Putamen (tissue), 1 donor: ENCODE measurements at places on chromosomes 12 and 14.
A peak's percentile ranks its signal among the peaks of the same experiment; 100 is the strongest.

DNA sequence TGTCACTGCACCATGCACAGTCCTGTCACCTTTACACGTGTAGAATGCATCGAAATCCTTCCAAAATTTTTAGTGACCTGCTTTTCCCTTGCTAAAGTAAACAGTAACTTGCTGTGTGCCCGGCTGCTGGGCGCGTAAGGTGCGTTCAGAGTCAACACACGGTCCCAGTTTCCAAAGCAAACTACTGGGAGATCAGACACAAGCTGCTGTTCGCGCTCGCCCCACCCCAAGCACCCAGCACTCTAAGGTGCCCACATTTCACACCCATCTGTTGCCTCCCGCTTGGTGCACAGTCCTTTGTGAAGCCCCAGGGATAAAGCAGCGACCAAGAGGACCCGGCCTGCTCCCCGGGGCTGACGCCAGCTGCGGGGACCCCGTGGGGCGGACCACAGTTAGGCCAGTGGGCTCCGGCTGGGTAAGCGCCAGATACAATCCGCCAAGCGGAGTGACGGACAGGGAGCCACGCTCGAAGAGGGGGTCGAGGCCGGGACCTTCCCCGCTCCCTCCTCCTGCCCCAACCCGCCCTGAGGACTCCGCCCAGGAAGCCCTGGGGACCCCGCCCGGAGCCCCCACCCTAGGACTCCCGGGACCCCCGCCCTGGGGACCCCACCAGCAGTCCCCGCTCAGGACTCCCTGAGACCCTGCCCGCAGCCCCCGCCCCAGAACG is 633 bp downstream of the STX2 start:
- DNase-seq: peak; percentile 20

- DNase-seq: no peak
Observed at GRCh38 chr14:72308967-72309485, 376.8 kb downstream of the RGS6 start.

GRCh38 chr12:132470397-132470796 is 19.6 kb upstream of the FBRSL1 start:
- DNase-seq: no peak

DNA sequence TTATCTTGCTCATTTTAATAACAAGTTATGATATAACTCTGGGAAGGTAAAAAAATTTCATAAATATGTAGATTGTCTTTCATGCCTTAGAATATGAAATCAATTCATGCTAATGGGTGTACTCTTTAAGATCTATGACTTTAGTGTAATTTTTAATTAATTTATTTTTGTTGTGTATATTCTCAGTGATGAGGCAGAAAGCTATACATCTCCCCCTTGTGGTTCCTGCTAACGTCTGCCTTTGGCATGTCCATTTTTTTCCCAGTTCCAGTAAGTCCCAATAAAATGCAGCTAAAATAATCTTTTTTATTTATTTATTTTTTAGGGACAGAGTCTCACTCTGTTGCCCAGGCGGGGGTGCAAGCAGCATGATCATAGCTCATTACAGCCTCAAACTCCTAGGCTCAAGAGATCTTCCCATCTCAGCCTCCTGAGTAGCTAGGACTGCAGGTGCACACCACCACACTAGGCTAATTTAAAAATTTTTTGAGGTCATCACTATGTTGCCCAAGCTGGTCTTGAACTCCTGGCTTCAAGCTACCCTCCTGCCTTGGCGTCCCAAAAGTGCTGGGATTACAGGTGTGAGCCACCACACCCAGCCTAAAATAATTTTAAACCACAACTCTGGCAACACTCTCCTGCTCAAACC is 3.3 kb upstream of the CHURC1 start:
- DNase-seq: no peak

GRCh38 chr12:113918306-113918705 is 47.8 kb downstream of the RBM19 start:
- DNase-seq: no peak

GRCh38 chr12:120847392-120847791 is 56.8 kb downstream of the SPPL3 start:
- DNase-seq: no peak

- DNase-seq: no peak
Observed at GRCh38 chr12:100345020-100345767, 11.7 kb upstream of the SLC17A8 start.

GRCh38 chr12:12551115-12551514 is 11.5 kb downstream of the DUSP16 start:
- no peak for DNase-seq

- DNase-seq: no peak
Observed at GRCh38 chr12:54337280-54337842, 12.4 kb downstream of the COPZ1 start.

GRCh38 chr12:65389436-65389835 is 111.0 kb downstream of the MSRB3 start:
- no peak for DNase-seq

DNA sequence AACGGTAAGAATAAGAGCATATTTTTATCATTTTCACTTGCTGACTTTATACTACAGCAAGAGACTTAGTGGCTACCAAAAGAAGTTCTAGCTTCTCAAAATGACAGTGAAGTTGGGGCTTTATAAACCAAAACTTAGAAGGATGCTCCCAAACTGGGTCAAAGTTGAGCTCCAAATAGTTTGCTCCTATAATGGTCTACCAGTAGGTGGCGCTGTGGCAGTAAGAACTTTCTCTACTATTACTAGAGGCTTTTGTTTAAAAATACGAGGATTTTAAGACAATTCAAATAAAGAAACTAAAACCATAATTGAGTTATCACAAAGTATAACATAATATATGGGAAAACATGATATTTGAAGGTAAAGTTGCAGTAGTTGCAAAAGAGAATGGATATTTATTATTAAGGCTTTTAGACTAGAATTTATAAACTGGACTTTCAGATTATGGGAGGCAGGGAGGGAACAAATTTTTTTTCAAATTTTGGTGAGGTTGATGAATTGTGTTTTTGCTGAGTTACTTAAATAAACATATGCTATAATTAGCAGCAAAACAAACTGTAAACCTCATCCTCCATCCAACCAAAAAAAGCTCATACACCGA is 75.0 kb downstream of the TGFB3 start:
- peak; percentile 61 for DNase-seq

GRCh38 chr14:75628816-75629215 is 31.9 kb downstream of the ERG28 start:
- no peak for DNase-seq

DNA sequence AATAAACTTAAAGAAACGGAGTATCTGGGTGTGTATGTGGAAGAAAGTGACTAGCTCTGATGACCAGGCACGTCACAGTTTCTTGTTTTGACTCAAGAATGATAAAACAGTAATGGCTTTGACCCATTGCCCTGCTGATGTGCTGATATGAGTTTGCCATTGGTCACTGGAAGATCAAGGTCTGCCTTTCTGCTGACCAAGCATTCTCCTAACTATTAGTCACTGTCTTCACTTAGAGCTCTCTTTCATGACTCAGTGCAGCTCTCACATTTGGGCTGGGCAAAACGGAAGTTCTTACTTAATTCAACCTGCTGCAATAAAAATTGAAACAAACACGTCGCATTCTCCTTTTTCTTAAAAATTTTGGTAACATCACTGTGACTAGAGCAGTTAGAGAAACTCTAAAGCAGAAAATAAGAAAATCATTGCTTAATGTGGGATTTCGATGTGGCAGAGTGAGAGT is 366.7 kb downstream of the BTG1 start:
- no peak for DNase-seq

DNA sequence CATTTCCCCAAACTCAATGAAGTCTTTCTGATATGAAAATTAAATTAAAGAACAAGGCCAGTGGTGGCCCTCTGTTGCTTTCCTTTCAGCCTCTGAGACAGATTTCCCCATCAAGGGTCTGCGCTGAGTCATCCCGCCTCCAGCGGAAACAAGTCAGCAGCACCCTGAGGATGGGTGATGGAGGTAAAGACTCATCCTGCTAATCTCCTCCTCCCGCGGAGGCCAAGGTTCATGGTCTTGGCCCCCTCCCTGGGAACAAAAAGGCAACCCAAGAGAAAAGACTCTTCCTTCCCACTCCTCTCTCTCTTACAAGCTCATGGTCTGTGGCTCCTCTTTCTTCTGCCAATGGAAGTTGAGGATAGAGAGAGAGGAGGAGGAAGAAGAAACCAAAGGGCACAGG is 9.0 kb upstream of the NUMB start:
- no peak for DNase-seq

- peak; percentile 28 for DNase-seq
Observed at GRCh38 chr14:105168979-105169507, 467 bp upstream of the JAG2 start.

DNA sequence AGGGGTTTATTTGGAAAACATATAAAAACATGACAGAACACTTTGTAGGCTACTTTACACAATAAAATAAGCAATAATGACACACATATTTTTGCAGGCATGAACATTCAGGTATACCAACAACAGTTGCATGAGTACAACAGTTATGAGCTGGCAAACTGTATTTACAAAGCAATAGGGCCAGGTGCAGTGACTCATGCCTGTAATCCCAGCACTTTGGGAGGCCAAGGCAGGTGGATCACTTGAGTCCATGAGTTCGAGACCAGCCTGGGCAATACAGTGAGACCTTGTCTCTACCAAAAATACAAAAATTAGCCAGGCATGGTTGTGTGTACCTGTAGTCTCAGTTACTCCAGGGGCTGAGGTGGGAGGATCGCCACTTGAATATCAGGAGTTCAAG is 101.1 kb downstream of the BMP4 start:
- no peak for DNase-seq

DNA sequence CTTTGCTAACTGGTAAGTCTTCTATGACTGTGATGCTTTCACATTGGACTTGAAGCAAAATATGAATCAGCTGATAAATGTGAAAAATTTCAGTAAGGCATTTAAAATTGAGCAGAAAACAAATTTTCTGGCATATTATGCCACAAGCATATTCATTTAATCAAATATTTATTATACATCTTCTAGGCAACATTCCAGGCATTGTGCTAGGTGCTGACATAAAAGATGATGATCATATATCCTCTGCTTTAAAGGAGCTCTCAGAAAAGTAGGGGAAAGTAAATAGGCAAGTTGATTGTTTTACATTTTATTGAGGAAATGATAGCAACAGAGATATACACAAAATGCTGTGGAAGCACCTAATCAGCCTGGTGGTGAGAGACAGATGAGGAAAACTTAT is 248.9 kb downstream of the SLC16A7 start:
- DNase-seq: no peak

- no peak for DNase-seq
Observed at GRCh38 chr12:100027671-100028070, 42.9 kb upstream of the ANKS1B start.

DNA sequence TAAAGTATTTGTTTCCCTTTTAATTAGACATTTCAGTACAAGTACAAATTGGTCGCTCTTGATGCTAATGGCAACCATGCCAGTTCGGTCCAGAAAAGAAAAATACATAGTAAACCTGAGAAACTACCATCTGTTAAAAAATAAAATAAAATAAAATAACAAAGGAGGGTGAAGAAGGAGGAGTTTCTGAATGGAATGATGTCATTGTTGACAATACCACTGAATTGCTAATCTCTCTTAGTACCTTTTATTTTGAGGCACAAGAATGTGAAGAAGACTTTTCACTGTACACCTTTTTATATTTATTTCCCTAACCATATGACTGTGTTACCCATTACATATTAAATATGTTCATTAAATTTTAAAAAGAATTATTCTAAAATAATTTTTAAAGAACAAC is 19.5 kb downstream of the SPX start:
- no peak for DNase-seq

DNA sequence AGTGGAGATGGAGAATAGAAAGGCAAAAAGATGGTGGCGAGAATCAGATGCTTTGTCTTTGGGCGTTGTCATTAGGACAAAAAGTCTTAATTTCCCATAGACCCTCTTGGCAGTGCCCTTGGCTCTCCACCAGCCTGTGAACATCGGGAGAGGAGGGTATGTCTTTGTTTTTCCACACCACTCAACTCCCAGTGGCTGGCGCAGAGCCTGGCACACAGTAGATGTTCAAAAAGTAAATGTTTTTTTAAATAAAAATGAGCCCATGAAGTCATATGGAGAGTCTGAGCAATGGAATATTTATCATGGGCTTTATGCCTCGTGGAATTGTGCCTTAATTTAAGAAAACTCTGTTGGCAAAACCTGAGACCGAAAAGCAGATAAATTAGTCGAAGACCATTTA is 90.4 kb downstream of the SRGAP1 start:
- DNase-seq: no peak

- no peak for DNase-seq
Observed at GRCh38 chr14:80923368-80923767, 18.2 kb downstream of the CEP128 start.

DNA sequence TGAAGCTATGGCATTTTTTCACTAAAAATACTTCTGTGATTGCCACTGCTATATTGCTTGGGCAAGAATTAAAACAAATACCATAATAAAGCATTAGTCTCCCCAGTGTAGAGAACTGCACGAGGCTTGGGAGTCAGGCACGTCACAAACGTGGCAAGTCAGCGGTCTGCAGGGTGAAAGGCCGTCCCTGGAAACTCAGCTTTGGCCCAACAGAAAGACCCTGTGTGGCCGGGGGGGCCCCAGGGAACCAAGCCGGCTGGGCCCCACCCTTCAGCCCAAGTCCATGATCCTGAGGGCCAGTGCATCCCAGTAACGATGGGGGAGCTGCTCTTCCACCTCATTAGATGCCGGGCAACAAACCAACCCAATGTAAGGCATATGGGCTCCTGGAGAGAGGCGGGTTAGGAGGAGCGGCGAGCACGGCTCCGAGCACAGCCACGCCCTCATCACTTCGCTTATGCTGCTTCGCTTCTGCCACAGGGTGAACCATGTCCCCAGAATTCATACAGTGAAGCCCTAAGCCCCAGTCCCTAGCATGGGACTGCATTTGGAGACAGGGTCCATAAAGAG is 50.9 kb upstream of the GPR68 start:
- no peak for DNase-seq

DNA sequence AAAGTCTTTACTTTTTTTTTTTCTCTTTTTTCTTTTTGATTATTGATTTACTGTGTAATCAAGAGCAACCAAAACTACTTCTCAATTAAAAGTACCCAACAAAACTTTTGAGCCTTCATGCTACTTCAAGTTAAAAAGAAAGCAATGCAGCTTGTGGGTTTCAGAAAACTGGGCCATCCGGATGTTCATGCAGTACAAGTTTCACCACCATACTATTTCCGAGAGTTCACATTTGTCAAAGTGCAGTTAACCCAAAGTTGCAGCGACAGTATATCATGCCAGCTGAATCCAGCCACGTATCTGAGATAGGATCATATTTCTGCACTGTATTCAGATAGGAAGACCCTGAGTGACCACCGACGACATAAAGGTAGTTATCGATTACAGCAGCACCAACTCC is 33.0 kb downstream of the KLHL28 start:
- no peak for DNase-seq

DNA sequence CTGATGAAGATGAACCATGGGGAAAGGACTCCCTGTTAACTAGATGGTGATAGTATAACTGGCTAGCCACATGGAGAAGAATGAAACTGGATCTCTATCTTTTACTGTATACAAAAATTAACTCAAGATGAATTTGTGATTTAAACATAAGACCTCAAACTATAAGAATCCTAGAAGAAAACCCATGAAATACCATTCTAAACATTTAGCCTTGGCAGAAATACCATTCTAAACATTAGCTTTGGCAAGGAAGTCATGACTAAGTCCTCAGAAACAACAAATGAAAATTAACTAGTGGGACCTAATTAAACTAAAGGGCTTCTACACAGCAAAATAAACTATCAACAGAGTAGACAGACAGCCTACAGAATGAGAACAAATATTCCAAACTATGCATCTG is 28.4 kb upstream of the NOVA1 start:
- DNase-seq: no peak
